B cell (primary cell): ENCODE measurements at places on chromosomes 6 and 20. TPM values are rescaled to one million over a fixed set of nuclear protein-coding genes. Genes with fewer than 3 reads are reported as not detected.

DNA sequence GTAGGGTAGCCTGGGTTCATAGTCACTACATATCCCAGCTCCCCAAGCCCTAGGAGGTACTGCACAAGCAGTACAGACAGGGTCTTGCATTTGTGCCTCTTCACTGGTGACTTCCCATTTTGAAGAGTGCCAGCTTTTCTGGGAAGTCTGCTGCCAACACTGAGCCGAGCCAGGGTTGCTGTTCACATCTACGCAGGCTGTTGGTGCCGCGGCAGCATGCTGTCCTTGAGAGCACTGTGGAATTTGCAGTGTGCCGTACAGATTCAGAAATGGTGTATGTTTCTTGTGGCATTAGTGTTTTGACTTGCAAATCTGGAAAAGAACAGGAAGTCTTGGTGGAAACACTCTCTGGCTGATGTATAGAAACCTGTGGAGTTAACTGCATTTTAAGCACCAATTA, 67.5 kb downstream of the JARID2 start:
- no peaks in the 10 kb centered on the region for H3K36me3 ChIP-seq
- peaks cover 59% of the 10 kb centered on the region for H3K4me1 ChIP-seq
- H3K27me3 ChIP-seq, result no peaks in the 10 kb centered on the region
- DNase-seq, result no peak
- no peak overlapping the region for H3K27ac ChIP-seq

DNA sequence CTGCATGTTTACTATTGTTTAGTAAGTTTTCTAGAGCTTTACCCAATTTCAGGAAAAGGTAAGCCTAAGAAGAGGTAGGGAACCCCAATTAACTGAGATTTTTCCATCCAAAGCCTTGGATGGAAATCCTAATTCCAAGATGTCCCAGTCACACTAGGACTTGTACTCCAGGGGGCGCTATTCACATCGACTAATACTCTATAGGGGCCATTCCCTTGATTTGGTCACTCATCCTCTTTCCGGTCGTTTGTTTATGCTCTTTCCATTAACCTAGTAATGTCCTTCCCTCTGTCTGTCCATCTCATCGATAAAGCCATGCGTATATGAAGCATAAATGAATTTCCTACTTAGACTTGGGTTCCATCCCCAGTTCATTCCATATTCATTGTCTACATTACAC, 80.8 kb upstream of the FUCA2 start:
- DNase-seq, result no peak
- H3K27ac ChIP-seq, result no peak overlapping the region
- no peaks in the 10 kb centered on the region for H3K4me1 ChIP-seq
- no peaks in the 10 kb centered on the region for H3K36me3 ChIP-seq
- H3K27me3 ChIP-seq, result no peaks in the 10 kb centered on the region

DNA sequence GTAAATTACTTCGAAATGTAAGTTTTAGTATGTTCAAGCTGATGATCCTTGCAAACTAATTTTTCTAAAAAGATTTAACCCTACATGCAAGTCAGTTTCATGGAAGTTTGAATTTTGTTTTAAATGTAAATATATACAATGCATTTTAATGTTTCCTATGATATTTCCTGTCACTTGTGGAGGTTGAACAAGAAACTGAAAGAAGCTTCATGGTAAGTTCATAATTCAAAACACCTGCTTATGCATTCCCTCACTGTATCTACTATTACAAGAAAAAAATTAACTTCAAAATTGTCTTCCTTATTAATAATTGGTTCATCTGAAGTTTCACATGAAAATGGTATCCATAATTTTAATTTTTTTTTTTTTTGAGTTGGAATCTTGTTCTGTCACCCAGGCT, 24.8 kb downstream of the KIF6 start:
- no peaks in the 10 kb centered on the region for H3K27me3 ChIP-seq
- H3K4me3 ChIP-seq, result no peak overlapping the region
- no peaks in the 10 kb centered on the region for H3K36me3 ChIP-seq
- H3K27ac ChIP-seq, result no peak overlapping the region
- H3K4me1 ChIP-seq, result no peaks in the 10 kb centered on the region
- DNase-seq, result no peak

DNA sequence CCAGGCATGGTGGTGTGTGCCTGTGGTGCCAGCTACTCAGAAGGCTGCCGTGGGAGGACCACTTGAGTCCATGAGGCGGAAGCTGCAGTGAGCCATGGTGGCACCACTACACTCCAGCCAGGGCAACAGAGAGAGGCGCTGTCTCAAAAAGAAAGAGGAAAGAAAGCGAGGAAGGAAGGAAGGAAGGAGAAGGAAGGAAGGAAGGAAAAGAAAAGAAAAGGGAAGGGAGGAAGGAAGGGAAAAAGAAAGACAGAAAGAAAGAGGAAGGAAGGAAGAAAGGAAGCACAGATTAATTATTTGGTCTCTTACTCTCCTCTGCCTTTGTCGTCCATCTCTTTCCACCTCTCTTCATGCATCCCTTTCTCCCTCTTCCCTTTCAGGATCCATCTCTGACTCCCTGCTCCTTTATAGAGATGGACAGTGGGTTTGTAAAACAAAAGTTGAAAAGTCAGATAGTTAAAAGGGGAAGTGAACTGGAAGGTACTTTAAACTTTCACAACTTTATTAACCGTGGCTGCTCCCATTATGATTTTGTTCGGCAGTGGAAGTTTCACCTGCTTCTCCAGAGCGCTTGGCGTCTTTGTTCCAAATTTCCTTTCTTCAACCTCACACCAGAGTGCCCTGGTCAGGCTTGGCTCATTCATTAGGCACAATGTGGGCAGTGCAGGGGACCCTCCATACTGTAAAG, 1.5 kb downstream of the HLA-DQA1 start:
- H3K36me3 ChIP-seq, result no peaks in the 10 kb centered on the region
- no peaks in the 10 kb centered on the region for H3K27me3 ChIP-seq
- peak overlapping the region; percentile 79 for H3K4me3 ChIP-seq
- peaks cover 31% of the 10 kb centered on the region for H3K4me1 ChIP-seq

HLA-DMB gene
- polyA plus RNA-seq, result 655 and 656 TPM in 2 replicates

PHIP gene
- polyA plus RNA-seq, result 7.4 and 11.8 TPM in 2 replicates

STMN3 gene
- polyA plus RNA-seq, result 56.4 and 59.4 TPM in 2 replicates
